ENCODE measurements at places on chromosomes 6 and 20.

- peak; percentile 5 for DNase-seq
Measured at GRCh38 chr6:28683945-28684538, 158.4 kb downstream of the GPX5 start.

DNA sequence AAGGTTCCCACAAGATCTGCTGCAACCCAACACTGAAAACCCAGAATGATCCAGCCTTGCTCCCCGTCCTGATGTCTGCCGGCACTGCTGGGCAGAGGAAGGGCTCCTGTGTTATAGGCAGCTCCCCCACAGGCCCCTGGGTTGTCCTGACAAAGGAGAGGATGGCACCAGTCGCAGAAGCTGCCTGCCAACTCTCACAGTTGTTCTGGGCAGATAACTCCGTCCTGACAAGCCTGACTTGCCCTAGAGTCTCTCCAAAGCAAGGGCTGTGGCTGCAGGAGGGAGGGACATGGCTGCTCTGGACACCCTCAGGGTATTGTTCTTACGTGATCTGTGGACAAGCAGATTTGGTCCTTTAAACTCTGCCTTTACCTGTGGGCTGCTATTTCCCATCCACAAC lies 243.8 kb downstream of the CDH26 start:
- no peak for DNase-seq

DNA sequence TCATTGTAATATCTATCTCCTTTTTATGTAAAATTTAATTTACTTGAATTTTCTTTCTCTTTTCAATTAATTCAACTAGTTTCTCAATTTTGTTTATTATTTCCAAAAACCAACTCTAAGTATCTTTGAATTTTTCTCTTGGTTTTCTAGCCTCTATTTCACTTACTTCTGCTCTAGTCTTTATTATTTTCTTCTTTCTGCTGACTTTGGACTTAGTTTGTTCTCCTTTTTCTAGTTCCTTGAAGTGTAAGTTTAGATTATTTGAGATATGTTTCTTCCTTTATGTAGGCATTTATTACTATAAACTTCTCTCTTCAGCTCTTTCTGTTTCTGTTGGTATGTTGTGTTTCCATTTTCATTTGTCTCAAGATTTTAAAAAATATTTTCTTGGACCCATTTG lies 70.8 kb downstream of the TNFAIP3 start:
- no peak for DNase-seq

DNA sequence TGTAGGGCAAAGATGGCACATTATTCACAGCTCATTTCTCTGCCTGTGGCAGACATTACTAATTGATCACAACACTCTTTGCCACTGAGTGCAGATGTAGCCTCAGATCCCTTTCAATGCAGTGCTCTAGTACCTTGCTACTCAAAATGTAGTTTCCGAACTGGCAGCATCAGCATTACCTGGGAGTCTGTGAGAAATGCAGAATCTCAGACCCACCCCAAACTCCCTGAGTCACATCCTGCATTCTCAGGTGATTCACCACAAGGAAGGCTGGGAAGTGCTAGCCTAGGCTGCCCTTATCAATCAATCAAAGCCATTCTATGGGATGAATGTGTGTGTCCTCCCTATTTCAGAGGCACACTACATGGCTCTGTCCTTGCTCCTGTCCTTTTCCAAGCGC lies 58.5 kb downstream of the PCNA start:
- no peak for DNase-seq

GRCh38 chr6:88349511-88349910 lies 183.4 kb upstream of the CNR1 start:
- no peak for DNase-seq
